NCI-H345 (cell line): ENCODE measurements at places on chromosomes 12 and 14.

GRCh38 chr14:105864651-105865265 lies 338.4 kb downstream of the TMEM121 start:
- no peak for DNase-seq

DNA sequence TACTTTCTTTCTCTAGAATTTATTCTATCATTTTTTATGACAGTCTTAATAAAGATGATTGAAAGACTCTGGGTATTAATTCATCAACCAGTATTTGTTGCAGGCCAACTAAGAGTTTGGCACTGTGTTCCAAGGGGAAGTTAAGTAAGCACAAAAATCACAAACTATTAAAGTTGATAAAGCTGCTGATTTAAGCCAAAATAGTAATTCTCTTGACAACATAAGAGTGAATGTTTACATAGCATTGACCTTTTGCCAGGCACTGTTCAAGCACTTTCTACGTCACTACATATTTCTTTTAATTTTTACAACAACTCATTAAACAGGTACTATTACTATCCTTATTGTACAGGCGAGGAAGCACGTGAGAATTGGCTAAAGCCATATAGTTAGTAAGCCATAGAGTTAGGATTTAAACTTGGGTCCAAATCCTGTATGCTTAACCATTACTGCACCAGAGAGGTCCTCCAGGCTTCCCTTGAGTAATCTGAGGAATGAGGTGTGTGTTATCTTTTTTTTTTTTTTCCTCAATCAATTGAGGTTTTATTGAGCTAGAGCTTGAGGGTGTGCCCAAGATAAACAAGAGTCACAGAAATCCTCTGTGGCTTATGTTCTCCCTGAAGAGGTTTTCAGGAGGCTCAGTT lies 1009.6 kb downstream of the DIO2 start:
- no peak for DNase-seq

DNA sequence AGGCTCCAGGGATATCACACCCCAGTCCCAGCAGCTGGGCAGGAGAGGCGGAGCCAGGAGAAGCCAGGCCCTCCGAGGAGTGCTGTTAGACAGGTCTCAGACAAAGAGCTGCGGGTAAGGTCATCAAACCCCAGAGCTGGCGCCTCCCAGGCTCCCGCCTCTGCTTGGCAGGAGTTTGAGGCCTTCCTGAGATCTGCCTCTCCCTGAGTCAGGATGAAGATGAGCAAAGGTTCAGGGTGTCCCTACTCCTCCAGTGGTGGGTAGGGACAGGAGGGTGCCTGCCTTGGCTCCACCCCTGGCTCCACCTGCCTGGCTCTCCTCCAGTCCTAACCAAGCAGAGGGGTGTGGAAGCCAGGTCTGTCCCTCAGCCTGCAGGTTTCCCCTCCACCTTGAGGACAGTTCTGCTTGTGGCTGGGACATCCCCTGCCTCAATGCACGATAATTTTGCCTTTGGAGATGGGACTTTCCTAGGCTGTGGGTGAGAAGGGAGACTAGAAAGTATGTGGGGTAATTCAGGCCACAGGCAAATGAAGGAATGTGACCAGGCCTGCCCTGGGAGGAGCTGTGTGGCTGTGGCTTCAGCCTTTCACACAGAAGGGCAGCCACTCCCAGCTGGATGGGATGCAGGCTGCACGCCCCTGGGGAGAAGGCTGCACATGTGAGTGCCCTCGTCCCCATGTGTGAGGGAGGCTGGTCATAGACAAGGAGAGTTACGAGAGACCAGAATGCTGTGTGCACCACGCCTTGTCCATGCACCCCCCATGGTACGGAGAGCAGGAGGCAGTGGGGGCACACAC lies 2.2 kb downstream of the PLEKHG6 start:
- DNase-seq, result peak; percentile 25

DNA sequence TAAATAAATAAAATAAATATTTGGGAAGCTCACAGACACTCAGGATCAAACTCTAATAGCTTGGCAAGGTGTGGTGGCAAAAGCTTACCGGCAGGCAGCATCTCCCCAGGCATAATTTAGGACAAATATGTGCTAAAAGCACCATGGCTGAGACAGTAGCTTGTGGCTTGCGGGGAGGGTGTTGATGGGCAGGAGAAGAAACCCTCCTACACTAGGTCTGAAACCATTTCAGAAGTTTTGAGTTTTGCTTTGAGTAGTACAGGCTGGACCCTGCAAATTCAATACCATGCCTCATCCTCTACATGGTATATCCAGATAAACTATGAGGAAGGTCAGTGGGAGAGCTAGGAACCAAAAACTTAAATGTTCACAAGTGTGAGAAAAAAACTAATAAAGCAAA lies 33.1 kb downstream of the MAP3K9 start:
- no peak for DNase-seq

DNA sequence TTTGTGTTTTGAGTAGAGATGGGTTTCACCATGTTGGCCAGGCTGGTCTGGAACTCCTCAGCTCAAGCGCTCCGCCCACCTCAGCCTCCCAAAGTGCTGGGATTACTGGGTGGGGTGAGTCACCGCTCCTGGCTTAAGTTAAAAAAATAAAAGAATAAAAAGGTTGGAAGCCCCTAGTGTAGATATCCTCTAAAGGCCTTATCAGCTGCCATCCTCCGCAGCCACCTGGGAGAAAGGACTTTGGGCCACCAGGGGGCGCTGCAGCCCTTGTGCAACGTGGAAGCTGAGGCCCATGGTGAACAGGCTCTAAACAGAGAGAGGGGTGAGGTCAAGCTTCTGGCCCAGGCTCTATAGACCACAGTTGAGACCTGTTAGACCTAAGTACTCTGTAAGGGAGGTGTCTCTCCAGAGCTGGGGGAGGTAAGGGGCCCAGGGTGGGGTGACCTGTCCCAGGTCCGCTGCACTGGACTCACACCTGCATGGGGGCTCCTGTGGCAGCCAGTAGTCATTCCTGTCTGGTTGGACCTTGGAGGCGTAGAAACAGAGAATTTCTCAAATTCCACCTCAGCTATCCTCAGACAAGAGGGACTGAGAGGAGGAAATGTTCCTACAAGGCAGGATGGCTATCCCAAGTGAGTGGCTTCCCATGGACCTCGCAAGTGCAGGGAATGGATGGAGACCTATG lies 14.0 kb upstream of the RACGAP1 start:
- peak; percentile 6 for DNase-seq

DNA sequence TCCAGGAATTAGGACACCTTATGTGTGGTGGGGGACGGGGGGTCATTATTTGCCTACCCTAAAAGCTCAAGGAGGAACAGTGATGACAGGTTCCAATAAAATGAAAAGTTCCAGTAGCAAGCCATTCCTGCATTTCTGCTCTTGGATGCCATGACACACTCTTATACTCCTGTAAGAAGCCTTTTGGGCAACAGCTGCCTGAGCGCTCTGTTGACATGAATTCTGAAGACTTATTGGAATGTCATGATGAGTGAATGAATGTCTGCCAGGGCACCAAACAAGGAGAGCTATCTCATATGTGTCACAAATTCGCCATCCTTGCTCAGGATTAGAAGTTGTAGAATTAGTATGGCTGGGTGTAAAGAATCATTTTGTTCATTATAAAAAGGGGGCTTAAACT lies 36.3 kb downstream of the PTGER2 start:
- no peak for DNase-seq

GRCh38 chr12:131950182-131950913 lies 606 bp downstream of the EP400 start:
- peak; percentile 36 for DNase-seq

DNA sequence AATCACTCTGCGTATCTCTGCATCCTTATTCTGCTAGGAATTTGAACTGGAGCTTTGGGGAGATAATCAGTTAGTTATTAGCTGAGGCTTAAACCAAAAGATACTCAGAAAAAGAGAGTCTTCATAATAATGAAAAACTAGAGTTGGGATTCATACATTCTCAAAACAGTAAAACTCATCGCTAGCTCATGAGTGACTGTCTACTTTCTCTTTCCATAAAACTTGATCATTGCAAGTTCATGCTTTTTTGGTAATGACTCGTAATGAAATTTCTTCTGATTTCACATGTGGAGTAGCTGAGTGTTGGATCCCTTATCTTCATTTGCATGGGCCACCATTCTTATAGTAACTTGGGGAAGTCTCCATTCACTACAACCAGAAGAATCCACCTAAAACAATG lies 397.7 kb downstream of the PDZRN4 start:
- no peak for DNase-seq

GRCh38 chr14:90681929-90682328 lies 134.3 kb downstream of the TTC7B start:
- no peak for DNase-seq

GRCh38 chr12:51862947-51863346 lies 14.4 kb upstream of the FIGNL2 start:
- no peak for DNase-seq

- DNase-seq, result no peak
Measured at GRCh38 chr14:102544747-102545460, 35.3 kb upstream of the ANKRD9 start.

DNA sequence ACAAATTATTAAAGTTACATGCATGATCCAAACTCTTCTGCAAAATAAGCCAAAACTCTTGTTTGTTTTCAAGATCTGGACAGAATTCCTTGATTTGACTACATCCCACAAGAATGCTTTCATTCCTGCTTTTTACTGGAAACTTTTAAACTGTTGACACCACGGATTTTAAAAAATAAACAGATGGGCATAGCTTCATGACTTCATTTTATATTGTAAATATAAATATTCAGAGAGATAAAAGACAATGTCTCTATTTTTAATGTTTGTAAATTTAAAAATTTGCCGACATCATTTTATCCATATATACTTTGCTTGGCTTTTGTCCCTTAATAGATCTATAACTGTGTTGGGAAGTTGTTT lies 134.3 kb upstream of the DCN start:
- no peak for DNase-seq

- peak; percentile 8 for DNase-seq
Measured at GRCh38 chr12:31234053-31234840, 91.7 kb downstream of the SINHCAF start.

- DNase-seq, result no peak
Measured at GRCh38 chr12:61993734-61994345, 266.4 kb upstream of the USP15 start.

GRCh38 chr14:70640938-70641547 lies 673 bp upstream of the TTC9 start:
- DNase-seq, result peak; percentile 58

- DNase-seq, result no peak
Measured at GRCh38 chr12:93015871-93016751, 87.0 kb upstream of the EEA1 start.

DNA sequence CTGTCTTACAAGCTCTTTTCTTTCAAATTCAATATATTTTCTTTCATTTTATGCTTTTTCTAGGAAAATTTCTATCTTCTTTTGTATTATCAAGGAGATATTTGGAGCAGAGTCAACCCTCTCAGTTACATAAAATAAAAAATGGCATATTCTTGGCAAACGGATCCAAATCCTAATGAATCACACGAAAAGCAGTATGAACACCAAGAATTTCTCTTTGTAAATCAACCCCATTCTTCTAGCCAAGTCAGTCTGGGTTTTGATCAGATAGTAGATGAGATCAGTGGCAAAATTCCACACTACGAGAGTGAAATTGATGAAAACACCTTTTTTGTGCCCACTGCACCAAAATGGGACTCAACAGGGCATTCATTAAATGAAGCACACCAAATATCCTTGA lies 20.6 kb downstream of the PIK3C2G start:
- DNase-seq, result no peak

DNA sequence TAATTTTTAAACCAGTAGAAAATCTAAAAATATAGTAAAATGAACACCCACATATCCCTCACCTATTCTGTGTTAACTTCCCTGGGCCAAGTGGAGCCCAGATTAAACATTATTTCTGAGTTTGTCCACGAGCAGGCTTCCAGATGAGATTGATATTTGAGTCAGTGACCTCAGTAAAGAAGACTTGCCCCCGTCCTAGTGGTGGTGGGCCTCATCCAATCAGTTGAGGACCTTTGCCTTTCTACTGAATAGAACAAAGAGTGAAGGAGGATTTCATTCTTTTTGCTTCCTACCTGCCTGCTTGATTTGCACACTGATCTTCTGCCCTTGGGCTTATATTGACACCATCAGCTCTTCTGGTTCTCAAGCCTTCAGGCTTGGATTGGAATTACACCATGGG lies 174.7 kb upstream of the PLEKHG7 start:
- no peak for DNase-seq

DNA sequence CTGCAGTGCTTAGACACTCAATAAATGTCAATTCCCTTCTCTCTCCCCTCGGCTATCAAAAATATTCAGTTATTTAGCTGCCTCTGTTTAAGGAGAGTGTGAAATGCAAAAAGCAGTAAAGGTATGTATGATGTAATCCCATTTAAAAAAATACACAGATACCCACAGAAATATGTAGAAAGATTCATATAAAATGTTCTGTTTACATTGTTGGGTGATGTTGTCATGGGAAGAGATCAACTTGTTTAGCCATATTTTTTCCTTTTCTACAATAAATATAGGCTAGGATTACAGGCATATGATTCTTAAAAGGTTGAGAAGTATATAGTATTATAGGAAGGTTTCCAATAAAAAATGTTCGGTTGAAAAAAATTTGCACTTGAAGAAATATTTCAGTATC lies 7.8 kb downstream of the PPP2R3C start:
- no peak for DNase-seq

GRCh38 chr14:105929327-105930081 lies 403.1 kb downstream of the TMEM121 start:
- DNase-seq, result no peak

GRCh38 chr14:91253795-91254323 lies 9.4 kb upstream of the GPR68 start:
- no peak for DNase-seq

GRCh38 chr14:91482263-91483013 lies 27.7 kb downstream of the PPP4R3A start:
- no peak for DNase-seq

GRCh38 chr12:25322918-25323531 lies 72.3 kb upstream of the KRAS start:
- DNase-seq, result no peak

DNA sequence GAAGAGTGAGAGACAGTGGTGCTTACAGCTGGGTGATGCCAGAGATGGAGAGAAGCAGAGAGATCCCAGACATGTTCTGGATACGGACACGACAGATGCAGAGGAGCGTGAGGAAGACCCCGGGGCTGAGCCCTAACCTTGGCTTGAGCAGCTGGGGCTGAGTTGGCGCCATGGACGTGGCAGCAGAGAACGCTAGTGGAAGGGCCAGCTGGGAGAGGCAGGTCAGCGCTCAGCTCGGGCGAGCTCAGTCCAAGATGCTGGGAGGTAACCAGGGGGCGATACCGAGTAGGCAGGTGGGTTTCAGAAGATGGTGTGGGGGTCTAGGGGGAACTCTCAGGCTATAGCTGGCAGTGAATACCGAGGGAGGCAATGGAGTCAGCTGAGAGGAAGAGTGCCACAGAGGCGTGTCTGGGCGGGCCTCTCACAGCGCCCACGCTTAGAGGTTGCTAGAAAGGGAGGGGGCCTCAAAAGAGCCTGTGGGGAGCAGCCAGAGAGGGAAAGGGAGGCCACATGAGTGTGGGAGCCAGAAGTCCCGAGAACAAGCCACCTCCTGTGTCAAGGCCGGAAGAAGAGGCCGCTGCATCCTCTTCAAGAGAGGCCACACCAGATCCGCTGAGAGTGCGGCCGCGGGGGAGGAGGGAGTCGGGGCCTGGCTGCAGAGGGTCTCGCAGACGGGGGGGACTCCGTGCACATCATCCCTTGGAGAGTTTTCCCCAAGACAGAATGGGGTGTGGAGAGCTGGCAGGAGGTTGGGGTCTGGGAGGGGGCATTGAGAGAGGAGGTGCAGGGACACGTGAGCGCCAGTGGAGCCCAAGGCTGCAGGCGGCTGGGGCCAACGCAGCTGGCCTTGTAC lies 57.0 kb upstream of the DIO3 start:
- DNase-seq, result no peak
